ENCODE measurements at places on chromosomes 1 and 21. TPM values are rescaled to one million over a fixed set of nuclear protein-coding genes. Genes with fewer than 3 reads are reported as not detected.

- peak; percentile 75 for ATAC-seq
These were observed 50.7 kb upstream of the SPOCD1 start for GRCh38 chr1:31866450-31867032.

GRCh38 chr21:32448803-32449594, 36.5 kb downstream of the EVA1C start:
- ATAC-seq, result no peak

- no peak for ATAC-seq
These were observed 108.3 kb downstream of the TNR start for GRCh38 chr1:175635092-175635491.

DNA sequence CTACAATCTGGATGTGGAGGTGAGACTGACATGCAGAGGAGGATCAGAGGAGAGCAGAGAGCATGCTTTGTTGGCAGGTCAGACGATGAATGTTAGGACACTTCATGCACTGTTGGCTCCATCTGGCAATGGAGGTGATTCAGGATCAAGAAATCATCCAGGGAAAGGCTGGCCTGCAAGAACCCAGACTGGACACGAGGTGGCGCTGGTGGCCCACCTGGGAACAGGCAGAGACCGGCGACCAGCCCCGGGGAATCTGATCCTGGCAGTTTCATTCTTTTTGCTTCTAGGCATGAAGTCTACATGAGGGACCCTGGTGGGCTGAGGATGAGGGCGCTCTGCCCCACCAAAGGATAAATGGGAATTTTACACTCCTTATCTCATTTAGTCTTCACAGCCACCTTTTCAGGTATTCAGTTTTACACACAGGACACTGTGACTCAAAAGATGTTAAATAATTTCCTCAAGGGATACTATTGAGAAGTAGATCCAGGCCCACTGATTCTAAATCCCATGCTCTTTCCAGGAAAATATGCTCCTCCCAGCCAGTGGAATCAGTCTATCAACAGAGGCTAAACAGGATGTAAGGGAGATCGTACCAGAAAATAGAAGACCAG, 26.2 kb upstream of the SCMH1 start:
- peak; percentile 89 for ATAC-seq

- ATAC-seq, result no peak
These were observed 36.6 kb upstream of the PADI1 start for GRCh38 chr1:17168091-17168876.

Gene CD101
- total RNA-seq, result 0.37 TPM

Gene GPR153
- total RNA-seq, result 12.1 TPM

All from motor neuron (in vitro differentiated cells).